Uterus (tissue), 4 donors: ENCODE measurements at places on chromosomes 5 and 9. TPM values are rescaled to one million over a fixed set of nuclear protein-coding genes. Genes with fewer than 3 reads are reported as not detected.

- DNase-seq: no peak
- H3K4me1 ChIP-seq: no peaks in the 10 kb centered on the region
- H3K27ac ChIP-seq: no peak overlapping the region
- no peaks in the 10 kb centered on the region for H3K27me3 ChIP-seq
Measured at GRCh38 chr5:139635191-139635590, 13.0 kb upstream of the CXXC5 start.

GRCh38 chr9:111501648-111502047 is 17.5 kb upstream of the ECPAS start:
- no peak overlapping the region for H3K4me3 ChIP-seq
- H3K27me3 ChIP-seq: no peaks in the 10 kb centered on the region
- no peak for DNase-seq
- H3K27ac ChIP-seq: no peak overlapping the region

Gene SH3RF2
- 2.7 TPM for total RNA-seq

Gene SAXO1
- 0.37 TPM for total RNA-seq

Gene ELAVL2
- total RNA-seq: not detected
